HS-5 (cell line): ENCODE measurements at places on chromosomes 12 and 14.

DNA sequence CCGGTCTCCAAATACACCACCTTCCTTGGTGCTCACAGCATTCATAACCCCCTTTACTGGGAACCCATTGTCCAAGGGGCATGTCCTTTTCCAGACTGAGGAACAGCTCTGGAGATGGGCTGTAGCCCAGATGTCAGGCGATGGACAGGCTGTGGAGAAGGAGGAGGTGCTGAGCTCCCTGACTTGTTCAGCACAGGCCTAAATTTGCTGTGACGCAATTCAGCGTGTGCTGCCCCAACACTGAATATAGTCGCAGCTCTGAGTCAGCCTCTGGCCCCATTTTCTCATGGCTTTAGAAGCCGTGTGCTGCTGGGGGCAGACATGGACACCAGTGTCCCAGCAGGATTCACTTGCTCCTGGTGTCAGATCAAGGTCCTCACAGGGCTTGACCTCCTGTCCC lies 269.1 kb downstream of the EMP1 start:
- no peak for DNase-seq

- no peak for DNase-seq
Observed at GRCh38 chr12:101010896-101011295, 199.1 kb downstream of the SLC5A8 start.

- DNase-seq, result no peak
Observed at GRCh38 chr12:132703641-132704040, 7.0 kb upstream of the PGAM5 start.

GRCh38 chr12:27344246-27344645 lies 11.6 kb downstream of the BMAL2 start:
- DNase-seq, result no peak

DNA sequence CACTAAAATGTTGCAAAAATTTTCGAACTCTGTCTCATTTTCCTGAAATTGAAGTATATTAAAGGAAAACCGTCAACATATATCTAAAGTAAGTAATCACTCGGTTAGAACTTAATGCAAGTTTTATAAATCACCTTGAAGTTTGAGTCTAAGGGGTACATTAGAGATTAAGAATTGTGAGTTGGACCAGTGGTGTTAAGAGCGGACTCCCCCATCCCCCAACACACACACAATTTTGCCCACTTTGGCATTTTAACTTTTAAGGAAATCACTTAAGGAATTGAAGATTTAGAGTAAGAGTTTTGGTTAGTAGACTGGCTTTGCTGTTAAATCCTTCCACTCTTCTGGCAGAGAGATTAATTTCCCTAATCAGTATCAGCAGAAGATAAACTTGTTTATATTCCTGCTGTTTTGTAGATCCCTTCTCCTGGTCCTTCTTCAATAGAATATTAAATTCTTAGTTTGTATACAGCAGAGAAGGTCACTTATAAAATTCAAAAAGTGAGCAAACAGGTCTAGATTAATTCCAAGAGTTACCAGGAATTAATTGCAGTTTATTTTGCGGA lies 1.5 kb downstream of the HIF1A start:
- DNase-seq, result no peak

DNA sequence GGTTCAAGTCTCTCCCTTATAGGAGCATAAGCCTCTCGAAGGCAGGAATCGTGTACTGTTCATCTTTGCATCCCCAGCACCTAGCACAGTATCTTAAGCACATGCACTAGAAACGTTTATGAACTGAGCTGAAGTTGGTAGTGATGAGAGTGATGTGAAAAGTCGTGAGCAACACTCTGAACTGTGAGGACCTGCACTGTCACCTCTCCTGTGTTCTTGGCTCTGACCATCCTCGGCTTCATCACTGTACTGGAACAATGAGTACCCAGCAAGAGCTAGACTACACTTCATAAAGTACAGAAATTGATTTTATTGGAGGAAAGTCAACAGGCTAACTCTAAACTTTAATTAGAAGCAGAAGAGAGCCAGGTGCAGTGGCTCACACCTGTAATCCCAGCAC lies 473.6 kb downstream of the BCAT1 start:
- no peak for DNase-seq

GRCh38 chr12:25308756-25309155 lies 58.0 kb upstream of the KRAS start:
- DNase-seq, result peak; percentile 56

- DNase-seq, result no peak
Observed at GRCh38 chr14:51201890-51202289, 38.2 kb upstream of the TMX1 start.

DNA sequence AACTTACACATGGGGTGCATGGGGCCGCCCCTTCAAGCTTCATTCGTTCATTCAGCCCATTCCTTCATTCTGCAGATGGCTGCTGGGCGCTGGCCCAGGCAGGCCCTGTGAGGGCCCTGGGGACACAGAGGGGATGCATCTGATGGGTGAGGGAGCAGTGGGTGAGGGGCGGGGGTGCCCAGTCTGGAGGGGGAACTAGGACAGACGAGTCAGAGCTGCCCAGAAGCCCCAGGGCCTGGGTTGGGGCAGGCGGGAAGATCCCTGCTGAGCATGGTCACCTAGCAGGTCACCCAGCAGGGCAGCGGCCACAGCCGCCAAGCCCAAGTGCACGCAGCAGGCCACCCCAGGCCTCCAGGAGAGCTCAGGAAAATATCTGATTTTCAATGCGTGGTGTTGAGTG lies 14.1 kb downstream of the TRMT61A start:
- no peak for DNase-seq
